Adrenal gland (tissue), 19 donors: ENCODE measurements at places on chromosomes 16 and 17. TPM values are rescaled to one million over a fixed set of nuclear protein-coding genes. Genes with fewer than 3 reads are reported as not detected.

DNA sequence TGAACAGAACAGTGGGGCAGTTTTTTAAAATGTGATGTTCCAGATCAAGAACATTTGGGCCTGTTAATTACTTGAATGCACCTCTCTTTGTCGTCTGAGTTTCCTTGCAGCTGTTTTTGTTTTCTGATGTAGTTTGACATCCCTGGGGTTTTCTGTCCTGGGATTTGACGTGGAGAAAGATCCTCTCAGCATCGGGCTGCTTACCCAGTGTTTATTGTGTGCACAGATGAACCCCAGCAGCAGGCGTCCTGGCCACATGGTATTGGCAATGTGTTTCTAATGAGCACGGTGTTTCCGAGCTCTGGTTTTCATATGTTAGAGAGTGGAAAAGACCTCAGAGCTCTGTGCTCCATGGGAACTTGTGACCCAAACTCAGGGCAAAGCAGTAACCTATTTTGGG is 191.1 kb upstream of the IRX3 start:
- DNase-seq = no peak

Gene CES5A
- not detected for total RNA-seq

GRCh38 chr17:81123052-81124048 is 42.0 kb upstream of the PVALEF start:
- no peak for DNase-seq

- DNase-seq = no peak
Observed at GRCh38 chr17:75888484-75888883, 8.3 kb downstream of the TRIM65 start.

DNA sequence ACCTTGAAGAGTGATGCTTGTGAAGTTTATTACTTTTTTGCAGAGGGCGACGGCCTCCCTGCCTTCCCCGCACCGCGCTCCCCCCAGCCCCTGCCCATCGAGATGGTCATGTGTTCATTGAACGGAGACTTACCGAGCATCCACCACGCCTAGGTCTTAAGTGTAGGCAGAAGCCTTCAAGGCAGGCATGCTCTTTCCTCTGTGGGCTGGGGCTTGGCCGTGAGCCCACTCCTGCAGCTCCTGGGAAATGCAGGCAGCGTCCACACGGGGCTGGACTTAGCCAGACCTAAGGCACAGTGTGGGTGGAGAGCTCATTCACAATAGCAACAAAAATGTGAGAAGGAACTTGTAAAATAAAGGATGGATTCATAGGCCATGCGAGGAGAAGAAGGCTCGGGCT is 19.2 kb downstream of the RNF213 start:
- DNase-seq = no peak

Gene PNMT
- total RNA-seq = 1.2 TPM

Gene DHODH
- total RNA-seq = 7.0 TPM

DNA sequence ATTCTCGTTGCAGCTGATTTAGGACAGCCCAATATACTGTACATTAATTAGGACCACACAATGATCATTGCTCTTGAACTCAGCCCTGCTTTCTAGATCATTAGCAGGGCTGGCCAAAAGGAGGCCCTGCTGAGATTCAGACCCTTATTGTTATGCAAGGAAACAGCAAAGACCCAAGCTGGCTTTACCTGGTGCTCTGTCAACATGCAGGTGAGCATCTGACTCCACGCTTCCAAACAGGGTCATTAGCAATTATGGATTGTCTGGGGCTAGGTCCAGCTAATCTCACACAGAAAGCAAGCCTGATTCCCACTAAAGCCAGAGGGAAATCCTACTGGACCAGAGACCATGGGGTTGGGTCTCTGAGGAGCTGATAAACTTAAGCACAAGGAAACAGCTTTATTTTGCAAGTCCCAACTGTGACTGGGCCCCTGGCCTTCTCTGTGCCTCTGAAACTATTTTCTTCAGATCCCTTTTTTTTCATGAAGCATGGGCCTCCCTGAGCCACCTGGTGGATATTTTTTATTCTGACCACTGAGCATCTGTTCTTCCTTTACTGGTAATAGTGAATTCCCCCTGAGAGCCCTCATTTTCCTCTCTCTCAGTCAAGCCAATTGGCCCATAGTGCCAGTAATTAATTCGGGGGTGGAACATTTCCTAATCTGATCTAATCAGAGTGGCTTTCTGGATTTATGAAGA is 236.1 kb downstream of the GRIN2A start:
- no peak for DNase-seq

Gene TEKT1
- total RNA-seq = not detected

- DNase-seq = no peak
Observed at GRCh38 chr17:59315866-59316265, 15.6 kb upstream of the YPEL2 start.

GRCh38 chr16:11632455-11632939 is 35.8 kb upstream of the SNN start:
- DNase-seq = peak; percentile 53

GRCh38 chr16:71734511-71734910 is 10.0 kb upstream of the PHLPP2 start:
- no peak for DNase-seq

Gene ERAL1
- total RNA-seq = 61.7 TPM

DNA sequence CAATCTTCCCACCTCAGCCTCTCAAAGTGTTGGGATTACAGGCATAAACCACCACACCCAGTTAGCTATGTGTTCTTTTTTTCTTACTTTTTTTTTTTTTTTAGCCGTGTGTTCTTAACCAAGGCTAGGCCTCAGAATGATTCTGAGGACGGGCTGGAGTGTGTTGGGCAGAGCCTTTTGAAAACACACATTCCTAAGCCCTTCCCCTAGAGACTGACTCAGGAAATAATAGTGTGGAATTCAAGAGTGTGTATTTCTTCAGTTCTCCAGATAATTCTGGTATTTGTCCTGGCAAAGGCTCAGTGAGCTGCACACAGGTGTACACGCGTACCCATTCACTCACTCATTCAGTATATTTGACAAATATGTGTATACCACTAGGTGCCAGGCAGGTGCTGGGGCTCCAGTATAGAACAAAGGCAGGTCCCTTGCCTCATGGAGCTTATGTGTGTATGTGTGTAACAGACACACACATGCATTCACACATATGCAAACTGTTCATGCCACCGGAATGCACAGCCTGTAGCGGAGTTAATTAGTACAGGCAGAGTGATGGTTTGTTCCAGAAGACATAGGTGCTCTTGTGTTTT is 19.4 kb upstream of the NFATC3 start:
- no peak for DNase-seq

DNA sequence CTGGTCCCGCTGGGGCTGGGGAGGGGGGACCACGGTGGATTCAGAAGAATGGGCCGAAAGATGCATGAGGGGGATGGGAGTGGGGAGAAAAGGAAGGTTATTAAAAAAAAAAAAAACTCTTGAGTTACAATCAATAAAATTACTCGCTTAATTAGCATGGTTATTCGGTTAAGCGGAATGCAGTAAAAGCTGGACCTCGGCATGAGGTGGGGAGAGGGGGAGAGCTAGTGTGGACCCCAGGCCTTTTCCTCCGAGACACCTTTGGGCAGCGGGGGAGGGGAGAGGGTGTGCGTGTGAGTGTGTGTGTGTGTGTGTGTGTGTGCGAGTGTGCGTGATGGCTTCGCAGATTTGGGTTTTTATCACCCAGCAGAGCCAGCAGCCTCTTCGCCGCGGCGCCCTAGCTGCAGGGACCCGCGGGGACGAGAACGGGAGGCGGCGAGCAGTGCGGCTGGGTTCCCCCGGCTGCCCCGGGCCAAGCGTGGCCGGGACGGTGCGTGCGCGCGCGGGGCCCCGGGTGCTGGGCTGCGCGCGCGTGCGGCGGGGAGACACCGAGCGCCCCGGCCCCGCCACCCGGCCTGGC is 3.7 kb downstream of the BAHCC1 start:
- no peak for DNase-seq

DNA sequence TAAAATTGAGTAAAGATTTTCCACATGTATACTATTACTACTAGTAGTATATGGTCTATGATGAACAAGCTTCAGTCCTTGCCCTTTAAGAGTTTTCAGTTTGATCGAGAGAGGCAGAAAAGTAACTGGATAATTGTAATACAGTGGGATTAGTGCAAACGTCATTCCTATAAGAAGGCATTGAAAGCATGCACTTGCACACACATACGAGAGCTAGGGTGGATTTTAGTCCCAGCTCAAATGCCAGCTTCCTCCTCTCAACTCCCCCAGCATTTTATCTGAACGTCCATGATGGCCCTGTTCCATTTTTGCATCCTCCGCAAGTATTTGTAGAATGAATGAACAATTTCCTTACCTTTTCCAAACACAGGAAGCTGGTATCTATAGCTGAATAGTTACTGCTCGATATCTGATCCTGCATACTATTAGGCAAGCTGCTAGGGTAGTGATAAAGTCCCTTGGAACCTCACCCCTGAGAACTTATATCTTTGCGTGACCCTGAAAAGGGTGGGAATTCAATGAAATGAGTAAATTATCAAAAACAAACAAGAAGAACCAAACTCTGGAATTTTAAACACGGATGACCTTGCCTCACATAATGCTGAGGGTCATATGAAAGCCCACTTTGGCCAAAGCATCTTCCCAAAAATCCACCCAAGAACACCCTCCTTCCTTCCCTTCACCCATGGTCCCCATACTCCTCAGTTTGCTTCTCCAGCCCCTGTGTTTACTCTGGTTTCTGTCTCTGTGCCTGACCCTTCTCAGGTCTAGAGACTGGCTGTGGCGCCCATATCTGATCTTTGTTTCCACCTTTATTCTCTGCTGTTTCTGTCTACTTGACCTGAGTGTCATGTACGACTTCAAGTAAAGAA is 60.5 kb downstream of the TMEM100 start:
- DNase-seq = no peak

- no peak for DNase-seq
Observed at GRCh38 chr17:61574542-61575351, 16.3 kb downstream of the NACA2 start.

Gene NME3
- total RNA-seq = 131 TPM

Gene HOXB3
- 6.9 TPM for total RNA-seq

Gene SPDYE4
- total RNA-seq = not detected

- no peak for DNase-seq
Observed at GRCh38 chr16:3047387-3047720, 993 bp downstream of the MMP25 start.

- DNase-seq = peak; percentile 44
Observed at GRCh38 chr17:49407981-49408501, 6.6 kb downstream of the PHB1 start.

Gene MYH1
- total RNA-seq = not detected

DNA sequence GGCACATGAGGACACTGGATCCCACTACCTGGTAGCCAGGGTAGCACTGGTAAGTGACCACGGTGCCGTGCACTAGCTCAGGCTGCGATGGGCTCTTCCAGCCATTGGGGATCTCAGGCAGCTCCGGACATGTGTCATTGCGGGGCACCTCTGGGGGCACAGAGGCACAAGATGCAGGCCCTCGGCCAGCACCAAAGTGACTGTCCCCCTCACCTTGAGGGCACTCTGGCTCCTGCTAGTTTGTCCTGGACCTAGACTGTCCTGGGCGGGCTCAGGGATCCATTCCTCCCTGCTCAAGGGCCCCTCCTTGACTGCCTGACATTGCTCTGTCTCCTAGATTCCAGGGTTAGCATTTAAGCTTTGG is 6.7 kb upstream of the PHF12 start:
- DNase-seq = no peak

DNA sequence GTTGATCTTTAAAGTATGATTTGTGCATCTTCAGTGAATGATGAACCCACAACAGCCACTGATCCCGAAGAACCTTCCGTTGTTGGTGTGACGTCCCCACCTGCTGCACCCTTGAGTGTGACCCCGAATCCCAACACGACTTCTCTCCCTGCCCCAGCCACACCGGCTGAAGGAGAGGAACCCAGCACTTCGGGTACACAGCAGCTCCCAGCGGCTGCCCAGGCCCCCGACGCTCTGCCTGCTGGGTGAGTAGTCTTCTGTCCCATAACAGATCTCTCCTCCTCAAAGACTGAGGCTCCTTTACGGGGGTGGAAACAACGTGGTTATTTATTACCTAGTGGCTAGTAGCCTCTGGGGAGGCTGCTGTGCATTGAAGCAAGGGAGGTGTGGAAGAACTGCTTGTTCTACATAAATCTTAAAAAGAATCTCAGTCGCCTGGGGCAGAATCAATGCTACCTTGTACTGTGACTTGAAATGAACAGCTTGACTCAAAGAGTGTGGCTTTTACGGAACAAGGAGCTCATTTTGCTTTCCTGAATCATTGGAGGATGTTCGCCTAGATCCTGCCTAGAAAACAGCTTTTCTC is 63.0 kb upstream of the CLEC18A start:
- DNase-seq = no peak

GRCh38 chr17:82823004-82823403 is 16.8 kb downstream of the ZNF750 start:
- no peak for DNase-seq

DNA sequence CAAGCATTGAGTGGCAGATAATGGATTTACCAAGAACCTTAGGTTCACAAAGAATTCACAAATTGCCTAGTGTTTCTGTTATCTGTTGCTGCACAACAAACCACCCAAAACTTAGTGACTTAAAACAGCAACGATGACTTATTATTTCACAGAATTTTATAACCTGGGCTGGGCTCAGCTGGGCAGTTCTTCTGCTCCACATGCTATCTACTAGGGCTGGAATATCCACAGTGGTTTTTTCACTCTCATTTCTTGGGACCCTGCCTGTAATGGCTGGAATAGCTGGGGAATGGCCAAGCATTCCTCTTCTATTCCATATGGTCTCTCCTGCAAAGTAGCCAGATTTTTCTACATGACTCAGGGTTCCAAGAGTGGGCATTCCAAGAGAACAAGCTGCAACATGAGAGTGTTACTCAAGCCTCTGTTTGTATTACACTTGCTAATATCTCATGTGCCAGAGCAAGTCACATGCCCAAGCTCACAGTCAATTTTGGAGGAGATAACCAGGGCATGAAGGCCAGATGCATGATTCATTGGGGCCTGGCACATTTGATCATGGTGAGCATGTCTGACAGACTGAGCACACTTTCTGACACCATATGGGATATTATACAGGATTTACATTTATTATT is 4.9 kb upstream of the PSMD7 start:
- DNase-seq = peak; percentile 58

Gene AANAT
- total RNA-seq = not detected

Gene TPSG1
- total RNA-seq = not detected

Gene MILR1
- 20.6 TPM for total RNA-seq

Gene C16orf86
- 4.1 TPM for total RNA-seq

DNA sequence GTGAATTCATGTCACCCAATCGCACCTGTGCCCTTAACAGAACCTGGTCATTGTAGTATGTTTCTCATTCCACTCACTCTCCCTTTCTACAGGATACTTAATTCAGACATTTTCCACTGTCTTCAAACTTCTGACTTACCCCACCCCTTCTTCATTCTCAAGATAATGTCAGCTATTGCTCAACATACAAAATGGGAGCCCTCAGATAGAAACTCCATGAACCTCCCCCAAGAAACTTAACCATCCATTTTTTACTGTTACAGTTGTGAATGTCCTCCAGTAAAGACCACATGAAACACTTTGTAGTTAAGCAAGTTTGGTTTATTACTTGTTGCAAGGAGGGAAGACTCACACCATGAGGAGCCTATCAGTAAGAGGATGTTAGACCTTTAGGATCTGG is 22.1 kb upstream of the ARHGAP17 start:
- DNase-seq = no peak

Gene C16orf89
- total RNA-seq = 5.7 TPM
